ENCODE measurements at places on chromosomes 5 and 9.
A peak's percentile ranks its signal among the peaks of the same experiment; 100 is the strongest.

- no peak for DNase-seq
These were observed 27.7 kb downstream of the MLLT3 start for GRCh38 chr9:20594608-20595007.

- no peak for DNase-seq
These were observed 1.0 kb upstream of the HK3 start for GRCh38 chr5:176899946-176900779.

DNA sequence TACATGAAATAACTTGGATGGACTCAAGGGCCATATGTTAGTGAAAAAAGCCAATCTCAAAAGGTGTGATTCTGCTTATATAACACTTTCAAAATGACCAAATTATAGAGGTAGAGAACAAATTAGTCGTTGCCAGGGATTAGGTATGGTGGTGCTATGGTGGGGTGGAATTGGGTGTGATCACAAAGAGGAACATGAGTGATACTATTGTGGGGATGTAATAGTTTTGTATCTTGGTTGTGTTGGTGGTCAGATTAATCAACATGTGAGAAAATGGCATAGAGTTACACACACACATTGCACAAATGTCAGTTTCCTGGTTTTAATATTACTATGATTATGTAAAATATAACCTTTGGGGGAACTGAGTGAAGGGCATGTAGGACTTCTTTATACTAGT, 31.9 kb downstream of the CAMK4 start:
- no peak for DNase-seq

DNA sequence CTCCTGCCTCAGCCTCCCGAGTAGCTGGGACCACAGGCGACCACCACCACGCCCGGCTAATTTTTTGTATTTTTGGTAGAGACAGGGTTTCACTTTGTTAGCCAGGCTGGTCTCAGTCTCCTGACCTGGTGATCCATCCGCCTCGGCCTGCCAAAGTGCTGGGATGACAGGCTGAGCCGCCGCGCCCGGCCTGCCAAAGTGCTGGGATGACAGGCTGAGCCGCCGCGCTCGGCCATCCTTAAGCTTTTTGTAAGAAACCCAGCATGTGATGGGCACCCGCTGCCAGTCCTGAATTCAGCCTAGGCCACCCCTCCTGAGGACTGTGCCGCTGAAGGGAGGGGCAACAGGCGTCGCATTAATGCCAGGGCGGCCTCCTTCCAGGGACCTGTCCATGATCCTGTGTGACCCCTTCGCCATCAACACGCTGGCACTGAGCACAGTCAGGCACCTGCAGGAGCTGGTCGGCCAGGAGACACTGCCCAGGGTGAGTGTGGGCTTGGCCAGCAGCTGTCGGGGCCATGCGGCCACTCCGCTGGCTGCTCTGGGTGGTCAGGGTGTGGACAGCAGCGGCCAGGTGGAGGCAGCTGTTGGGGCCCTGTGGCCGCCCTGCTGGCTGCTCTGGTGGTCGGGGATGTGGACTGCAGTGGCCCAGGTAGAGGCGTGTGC, 10.5 kb downstream of the NELFB start:
- DNase-seq, result no peak

DNA sequence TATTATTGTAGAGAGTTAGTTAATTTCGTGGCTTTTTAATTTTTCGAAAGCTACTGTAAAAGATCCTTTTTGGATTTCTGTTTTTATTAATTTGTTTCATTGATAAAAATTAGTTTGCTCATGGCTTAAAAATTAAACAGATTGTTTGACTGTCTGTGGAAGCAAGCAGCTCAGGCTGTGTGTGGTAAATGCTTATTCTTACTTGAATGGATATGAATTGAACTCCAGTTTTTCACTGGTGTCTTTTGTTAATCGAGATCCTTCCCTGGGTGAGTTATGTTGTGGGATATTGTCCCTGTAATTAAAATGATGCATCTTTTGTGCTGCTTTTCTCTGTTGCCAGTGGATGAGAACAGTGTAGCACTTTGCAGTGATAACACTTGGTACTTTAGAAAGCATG, 75.3 kb downstream of the PIK3R1 start:
- no peak for DNase-seq

DNA sequence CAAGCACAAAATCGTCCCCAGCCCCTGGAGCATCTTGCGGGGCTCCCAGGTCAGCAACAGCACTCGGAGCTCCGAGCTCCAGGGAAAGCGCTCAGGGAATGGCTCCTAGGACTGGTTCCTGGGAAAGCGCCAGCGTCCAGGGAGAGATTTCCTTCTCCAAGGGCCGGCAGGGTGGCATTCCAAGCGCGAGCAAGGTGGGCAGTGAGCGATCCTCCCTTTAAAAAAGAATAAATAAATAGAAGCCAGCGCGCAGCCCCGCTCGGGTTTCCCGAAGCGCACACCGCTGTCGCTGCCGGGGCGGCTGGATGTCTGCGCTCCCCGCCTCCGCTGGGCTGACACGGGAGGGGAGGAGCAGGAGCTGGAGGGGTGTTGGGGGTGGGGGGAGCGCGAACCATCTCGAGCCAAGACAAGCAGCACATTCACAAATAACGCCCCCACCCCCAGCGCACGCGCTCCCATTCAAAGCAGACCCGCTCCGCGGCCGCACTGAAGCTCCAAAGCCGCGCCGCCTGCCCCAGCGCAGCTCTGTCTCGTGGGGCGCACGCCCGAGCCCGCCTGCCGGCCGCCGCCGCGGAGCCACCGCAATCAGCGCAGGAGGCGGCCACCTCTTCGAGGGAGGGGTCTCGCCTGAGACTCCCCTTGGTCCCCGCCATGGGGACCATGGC, 327.4 kb downstream of the SH3GL2 start:
- no peak for DNase-seq

DNA sequence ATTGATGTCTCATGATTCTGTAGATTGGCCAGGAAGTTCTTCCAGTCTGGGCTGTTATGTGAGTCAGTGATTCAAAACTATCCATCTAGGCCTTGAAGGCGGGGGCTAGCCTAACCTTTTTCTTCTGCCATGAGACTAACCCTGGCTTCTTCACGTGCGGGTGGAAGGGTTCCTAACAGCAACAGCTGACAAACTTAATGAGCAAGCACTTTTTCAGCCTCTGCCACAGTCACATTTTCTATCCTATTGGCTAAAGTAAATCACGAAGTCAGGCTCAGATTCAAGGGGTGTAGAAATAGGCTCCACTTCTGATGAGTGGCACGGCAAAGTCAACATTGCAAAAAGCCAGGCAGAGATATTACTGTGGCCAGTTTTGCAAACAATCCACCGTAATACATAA, 68.4 kb downstream of the STK32A start:
- peak; percentile 8 for DNase-seq

DNA sequence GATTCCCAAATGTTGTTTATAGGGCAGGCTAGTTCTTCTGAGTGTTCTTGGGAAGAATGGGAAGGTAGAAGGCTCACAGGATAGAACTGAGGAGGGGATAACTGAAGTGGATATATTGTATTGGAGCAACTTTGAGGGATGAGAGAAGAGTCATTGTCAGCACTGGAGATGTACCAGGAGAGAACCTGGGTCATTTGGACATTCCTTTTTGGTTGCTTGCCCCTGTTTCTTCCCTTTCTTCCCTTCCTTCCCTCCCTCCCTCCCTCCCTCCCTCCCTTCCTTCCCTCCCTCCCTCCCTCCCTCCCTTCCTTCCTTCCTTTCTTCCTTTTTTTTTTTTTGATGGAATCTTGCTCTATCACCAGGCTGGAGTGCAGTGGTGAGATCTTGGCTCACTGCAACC, 45.3 kb downstream of the RALGPS1 start:
- no peak for DNase-seq

DNA sequence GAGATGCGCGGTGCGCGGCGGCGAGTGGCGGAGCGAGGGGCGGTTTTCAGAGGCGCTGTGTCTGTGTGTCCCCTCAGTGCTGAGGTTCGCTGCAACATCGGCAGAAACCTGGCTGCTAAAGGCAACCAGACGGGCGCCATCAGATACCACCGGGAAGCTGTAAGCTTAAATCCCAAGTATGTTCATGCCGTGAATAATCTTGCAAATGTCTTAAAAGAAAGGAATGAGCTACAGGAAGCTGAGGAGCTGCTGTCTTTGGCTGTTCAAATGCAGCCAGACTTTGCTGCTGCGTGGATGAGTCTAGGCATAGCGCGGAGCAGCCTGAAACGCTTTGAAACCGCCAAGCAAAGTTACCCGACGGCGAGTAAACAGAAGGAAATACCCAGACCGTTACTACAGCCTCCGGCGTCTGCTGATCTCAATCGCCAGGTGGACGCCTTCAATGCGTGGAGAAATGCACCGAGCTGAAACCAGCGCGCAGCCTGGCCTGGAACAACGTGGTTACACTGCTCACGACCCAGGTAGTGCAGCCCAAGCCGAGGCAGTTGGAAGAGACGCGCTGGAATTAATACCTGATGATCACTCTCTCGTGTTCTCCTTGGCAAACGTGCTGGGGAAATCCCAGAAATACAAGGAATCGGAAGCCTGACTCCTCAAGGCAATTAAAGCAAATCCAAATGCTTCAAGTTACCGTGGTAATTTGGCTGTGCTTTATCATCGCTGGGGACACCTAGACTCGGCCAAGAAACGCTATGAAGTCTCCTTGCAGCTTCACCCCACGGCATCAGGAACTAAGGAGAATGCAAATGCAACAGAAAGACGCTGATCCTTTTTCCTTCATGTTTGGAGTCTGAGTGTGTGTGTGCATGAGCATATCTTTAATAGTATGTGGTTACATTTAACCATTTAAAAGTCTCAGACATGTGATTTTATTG, 15.9 kb downstream of the OR2V1 start:
- DNase-seq, result peak; percentile 40

GRCh38 chr9:83707518-83707767, 315 bp downstream of the UBQLN1 start:
- DNase-seq, result peak; percentile 72

DNA sequence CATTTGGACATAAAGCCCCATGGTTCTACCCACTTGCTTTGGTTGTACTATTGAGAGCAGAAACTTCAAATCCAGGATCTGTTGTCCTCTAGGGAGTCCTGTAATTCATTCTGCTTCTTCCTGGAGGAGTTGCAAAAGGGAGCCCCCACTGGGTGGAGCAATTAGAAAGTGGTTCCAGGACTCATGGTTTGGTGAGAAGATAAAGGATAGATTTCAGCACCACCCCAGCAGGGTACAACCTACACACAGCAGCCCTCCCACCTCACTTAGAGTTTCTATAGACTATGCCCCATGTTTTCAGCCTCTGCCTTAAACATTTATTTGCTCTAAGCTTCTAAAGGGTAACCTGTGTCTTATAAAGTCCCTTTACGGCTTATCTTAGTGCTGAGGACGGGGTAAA, 112.6 kb upstream of the ARRDC3 start:
- DNase-seq, result no peak

DNA sequence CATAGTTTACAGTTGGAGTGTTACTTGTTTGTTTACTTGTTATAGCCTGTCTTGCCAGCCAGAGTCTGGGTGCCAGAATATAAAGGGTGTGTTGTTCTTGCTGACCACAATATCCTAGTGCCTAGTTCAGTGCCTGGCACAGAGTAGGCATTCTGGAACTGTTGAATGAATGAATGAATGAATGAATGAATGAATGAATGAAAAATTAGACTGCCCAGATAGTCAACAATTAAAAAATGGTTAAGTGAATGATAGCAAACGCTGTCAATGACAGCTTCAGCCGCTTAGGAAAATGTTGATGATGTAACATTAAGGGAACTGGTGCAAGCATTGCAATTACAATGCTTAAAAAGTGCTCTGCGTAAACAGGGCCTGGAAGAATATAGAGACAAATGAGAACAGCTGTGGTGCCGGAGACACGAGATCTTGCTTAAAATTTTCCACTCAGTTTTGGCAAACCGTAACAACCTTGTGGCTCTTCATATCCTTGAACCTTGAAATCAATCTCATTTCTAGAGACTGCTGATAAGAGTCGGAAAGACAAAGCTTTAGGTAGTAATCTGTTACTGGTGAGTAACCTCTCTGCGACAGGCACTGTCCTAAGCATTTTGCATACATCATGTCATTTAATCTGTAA, 4.7 kb upstream of the TTLL11 start:
- no peak for DNase-seq

- peak; percentile 96 for DNase-seq
These were observed 249.9 kb downstream of the MARCHF11 start for GRCh38 chr5:15929611-15930263.

GRCh38 chr5:112779531-112779930, 41.8 kb downstream of the APC start:
- DNase-seq, result peak; percentile 72

DNA sequence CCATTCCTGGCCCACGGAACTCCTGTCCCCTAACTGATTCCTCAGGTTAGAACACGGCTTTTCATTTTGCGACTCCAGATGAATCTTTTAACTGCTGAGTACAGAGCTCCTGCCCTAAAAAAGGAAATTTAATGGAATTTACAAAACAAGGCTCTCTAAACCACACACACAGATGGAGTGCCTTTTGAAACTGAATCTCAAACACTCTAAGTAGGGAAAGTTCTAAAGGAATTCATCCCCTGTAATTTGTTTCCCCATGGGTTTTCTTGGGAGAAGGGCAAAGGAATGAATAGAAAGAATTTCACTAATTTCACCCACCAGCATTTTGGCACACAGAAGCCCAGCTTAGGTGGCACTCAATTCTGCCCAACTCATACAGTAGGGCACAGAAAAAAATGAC, 106.5 kb downstream of the THBS4 start:
- peak; percentile 20 for DNase-seq
